Fibroblast of skin of scalp (primary cell): ENCODE measurements at places on chromosomes 5 and 9.

DNA sequence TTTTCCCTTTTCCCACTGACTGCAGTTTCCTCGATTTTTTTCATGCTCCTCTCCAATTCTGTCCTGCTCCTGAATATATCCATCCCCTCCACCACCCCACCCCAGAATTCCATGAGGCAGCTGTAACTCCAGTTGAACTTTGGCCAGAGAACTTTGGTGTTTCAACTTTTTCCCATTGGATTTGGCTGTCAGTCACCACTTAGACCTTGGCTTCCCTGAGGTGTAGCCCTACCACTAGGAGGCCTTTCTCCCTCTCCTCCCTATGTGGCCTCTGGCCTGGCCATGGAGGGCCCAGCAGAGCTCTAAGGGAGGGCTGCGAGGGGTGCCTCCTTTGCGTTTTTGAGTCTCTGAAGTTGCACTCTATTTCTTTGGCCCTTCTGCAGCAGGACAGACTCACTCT, 261.3 kb downstream of the PIK3R1 start:
- no peak for DNase-seq

DNA sequence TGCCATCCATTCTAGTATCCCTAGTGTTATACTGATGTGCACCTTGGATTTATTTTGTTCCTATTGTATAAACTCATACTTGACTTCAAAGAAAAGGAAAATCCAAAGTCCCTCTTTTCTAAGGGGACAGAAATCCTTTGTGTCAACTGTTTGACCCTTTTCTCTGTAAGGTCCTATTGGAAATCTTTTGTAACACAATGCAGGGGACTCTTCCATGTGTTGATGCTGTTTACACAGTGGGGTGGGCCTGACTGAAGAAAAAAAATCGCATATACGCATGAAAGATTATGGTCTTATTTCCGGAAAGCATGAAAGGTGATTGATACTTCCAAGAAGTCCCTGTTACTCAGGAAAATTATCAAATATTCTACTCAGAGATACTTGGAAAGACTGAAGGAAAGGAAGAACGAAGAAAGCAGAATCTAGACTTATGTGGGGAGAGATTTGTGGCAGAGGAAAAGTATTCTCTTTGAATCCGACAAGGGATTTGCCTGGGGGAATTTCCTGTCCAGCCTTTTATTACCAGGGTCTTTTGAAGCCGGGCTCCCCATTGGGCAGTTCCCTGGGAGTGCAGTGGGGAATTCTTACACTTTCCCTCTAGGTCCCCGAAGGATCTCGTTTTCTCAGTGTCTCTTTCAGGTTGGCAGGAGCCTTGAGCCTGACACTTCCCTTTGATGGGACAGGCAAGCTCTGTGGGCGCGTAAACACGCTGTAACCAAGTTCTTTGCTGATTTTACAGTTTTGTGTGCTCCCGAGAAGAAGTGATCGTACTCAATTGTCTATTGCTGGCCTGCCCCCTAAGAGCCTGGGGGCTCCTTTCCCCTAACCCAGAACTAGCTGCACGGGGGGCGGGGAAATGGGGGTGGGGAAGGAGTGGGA, 779 bp upstream of the VCAN start:
- no peak for DNase-seq

DNA sequence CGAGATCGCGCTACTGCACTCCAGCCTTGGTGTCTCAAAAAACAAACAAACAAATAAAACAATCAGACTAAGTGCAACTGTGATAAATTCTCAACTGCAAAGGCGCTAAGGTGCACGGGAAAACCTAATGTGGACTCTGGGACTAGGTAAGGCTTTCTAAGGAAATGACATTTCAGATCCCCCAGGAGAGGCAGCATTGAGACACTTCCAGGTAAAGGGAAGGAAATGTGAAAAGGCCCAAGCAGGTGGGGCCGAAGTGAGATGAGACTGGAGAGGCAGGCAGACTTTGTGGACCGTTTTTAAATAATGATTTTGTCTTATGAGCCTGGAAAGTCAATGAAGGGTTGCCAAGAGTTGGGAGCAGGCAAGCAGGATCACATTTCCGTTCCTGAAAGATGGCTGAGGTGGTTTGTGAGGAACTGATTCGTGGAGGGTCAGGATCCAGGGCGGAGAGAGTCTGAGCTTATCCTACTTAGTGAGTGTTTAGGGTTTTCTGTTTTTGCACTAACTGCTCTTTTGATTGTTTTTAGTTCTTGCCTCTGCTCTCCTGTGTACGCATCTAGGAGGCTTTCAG, 2.0 kb upstream of the APBA1 start:
- DNase-seq = no peak

GRCh38 chr9:129068110-129068509, 12.8 kb upstream of the DOLPP1 start:
- no peak for DNase-seq

- no peak for DNase-seq
Observed at GRCh38 chr5:89087128-89087527, 204.1 kb upstream of the MEF2C start.

DNA sequence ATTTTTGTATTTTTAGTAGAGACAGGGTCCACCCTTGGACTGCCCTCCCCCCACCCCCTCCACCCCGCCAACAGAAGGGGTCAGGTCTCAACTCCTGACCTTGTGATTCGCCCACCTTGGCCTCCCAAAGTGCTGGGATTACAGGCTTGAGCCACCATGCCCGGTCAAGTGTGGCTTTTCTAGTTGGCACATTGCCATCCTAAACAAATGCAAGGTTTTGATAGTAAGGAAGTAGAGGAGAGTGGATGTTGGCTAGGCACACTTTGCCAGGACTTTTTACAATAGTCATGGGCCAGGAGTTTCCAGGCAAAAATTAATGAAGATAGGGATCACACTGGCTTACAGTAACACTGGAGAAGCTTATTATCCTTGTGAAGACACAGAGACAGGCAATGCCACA, 62.4 kb downstream of the GALNT12 start:
- DNase-seq = no peak

- DNase-seq = no peak
Observed at GRCh38 chr5:122062205-122062604, 15.9 kb downstream of the LOX start.

- no peak for DNase-seq
Observed at GRCh38 chr9:38622288-38622674, 1.9 kb upstream of the ANKRD18A start.

- DNase-seq = peak; percentile 83
Observed at GRCh38 chr5:131610198-131611063, 24.6 kb downstream of the RAPGEF6 start.

GRCh38 chr9:31347082-31347617, 1037.3 kb upstream of the ACO1 start:
- DNase-seq = peak; percentile 26

DNA sequence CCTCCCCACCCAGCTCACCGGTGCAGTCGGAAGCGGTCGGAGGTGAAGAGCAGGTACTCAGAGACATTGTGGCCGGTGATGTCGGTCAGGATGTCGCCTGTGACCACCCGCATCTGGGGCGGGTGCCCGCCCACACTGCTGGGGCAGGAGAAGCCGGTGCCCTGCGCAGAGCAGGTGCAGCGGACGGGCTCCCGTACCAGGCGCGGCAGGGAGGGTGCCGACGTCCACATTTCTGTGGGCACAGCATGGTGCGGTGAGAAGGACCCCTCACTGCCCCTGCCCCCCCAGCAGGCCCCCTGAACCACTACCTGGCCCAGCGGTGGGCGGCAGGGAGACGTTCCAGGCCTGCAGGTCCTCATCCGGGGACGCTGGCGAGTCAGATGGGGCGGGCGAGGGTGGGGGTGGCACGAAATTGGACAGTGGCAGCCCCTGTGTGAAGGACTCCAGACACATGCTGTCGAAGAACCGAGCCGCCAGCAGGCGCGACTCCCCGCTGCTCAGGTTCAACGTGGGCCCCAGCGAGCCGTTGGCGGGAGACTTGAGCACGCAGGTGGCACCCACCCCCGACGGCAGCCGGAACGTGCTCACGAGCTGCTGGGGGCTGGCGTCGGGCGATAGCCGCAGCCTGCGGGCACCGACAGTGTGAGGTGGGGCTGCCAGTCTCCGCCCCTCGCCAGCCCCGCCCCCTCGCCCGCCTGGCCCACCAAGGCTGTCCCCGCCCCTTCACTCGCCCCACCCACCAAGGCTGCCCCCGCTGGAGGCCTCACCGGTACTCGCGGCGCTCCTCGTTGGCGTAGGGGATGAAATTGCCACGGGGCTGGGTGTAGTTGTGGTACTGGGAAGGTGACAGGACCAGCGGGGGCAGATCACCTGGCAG, 15.1 kb downstream of the ABCA2 start:
- no peak for DNase-seq

GRCh38 chr5:81630684-81631083, 120.2 kb downstream of the SSBP2 start:
- DNase-seq = no peak

DNA sequence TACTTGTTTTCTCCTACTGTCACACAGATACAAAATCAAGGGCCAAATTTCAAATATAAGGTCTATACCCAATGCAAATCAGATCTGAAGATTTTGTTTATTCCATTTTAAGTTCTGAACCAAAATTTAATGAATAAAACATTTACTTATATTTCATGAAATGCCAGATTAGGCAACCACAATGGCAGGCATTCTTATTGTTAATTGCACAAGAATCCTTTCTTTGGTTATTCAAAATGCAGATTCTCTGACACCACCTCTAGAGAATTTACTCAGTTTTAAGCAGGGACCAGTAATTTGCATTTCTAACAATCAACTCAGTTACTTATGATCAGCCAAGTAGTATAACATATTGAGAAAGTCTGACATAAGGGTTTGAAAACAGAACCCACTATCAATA, 972.4 kb upstream of the ACO1 start:
- no peak for DNase-seq

DNA sequence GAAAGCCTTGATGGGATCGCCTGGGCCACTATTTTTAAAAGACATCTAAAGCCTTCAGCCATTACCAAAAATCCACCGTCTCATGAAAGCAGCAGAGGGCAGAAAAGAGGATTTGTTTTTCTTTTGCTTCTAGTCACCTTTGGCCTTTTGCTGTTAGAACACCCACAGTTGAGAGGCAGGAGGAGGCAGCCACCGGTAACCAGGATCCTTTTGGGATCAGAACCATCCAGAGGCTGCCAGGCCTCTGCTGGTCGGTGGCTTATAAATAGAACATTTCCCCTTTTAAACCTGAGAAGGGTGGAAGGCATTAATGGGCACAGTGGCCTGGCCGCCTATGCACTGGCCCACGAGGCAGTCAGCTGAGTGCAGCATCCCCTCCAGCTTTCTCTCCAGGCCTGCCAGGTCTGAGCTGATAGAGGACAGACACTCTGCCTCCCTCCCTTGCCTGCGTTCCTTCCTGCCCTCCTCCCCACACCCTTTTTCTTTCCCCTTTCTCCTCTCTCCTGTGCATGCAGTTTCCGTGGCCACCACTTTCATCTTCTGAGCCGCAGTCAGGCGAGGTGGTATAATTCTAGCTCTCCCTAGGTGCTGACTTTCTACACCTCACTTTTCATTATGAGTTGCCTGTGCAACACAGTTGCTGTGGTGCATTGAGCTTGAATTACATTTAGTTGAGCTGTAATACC, 253.4 kb downstream of the ARHGAP26 start:
- DNase-seq = no peak
